IMR-90 (cell line): ENCODE measurements at places on chromosomes 4 and X. TPM values are rescaled to one million over a fixed set of nuclear protein-coding genes. Genes with fewer than 3 reads are reported as not detected.

GRCh38 chr4:169899295-169899694 lies 126.9 kb downstream of the MFAP3L start:
- DNase-seq = no peak

Gene H2BW2
- not detected in 2 replicates for total RNA-seq

DNA sequence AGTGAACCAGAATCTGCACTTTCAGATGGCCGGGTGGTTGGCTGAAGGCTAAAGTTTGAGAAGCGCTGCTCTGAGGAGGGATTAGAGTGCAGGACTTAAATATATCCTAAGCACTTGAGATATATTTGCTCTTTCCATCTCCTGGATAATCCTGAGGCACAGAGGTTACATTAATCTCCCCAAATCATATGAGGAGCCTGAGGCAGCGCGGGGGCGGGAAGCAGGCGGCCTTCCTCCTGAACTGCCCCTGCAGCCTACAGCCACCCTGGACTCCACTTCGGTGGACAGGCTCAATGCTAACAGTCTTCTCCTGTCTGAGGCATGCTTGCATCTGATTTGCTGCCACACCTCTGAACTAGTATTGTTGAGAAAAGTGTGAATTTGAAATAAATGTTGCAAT lies 72.5 kb downstream of the AFAP1 start:
- DNase-seq = no peak

Gene AMBN
- total RNA-seq = not detected in 2 replicates

DNA sequence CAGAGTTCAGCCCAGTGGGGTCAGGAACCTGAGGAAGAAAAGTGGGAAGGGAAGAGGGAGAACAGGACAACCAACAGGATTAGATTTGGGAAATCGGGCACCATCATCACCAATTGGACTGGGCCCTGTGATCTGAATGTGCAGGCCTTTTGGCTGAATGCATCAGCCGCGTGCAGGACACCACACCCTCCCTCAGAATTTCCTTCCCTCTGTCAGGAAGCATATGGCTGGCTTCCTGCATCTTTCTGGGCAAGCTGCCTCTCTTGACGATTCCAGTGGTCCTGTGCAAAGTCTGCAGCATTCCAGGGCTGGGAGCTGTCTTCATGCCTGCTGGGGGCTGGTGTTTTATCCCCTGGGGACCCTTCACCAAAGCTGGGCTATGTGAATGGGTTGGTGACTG lies 16.4 kb downstream of the MAGEA4 start:
- DNase-seq = no peak
